ENCODE measurements at places on chromosomes 2 and 18.

DNA sequence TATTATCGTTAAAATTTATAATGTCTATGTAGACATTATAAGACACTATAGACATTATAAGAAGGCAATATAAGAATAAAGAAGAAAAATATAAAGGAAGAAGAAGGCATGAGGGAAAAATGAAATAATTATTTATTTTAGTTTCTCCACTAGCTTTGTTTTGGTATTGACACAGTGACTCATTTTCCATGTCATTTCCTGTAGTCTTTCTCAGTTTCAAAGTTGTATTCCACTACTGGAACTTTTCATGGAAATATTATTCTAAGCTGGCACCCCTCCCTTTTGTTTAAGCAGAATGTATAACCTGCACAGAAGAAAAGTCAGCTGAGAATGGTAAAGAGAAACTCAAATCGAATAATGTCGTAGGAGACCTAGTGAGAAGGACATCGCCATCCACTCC, 234.2 kb upstream of the NETO1 start:
- DNase-seq: no peak

- no peak for DNase-seq
Measured at GRCh38 chr18:13376298-13376840, 157.8 kb downstream of the LDLRAD4 start.

DNA sequence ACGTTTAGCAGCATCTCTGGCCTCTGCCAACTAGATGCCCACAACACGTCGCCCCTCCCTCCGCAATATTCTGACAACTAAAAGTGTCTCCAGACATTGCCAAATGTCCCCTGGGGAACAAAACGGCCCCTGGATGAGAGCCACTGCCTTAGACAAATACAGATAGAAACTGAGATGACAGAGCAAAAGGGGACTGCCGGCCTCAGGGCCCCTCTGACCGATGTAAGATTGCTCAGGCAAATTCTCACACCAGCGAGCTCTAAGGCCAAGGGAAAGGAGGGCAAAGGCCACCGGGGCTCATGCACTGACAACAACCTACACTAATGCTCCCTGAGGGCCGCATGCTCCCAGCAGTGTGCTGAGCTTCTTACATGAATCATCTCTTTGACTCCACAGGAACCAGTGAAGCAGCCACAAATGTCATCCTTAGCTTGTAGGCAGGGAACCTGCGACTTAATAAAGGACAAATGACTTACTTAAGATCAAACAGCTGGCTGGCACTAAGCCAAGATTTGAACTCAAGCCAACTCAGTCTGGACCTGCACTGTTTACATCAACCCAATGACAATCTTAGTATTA, 228.5 kb downstream of the TTC32 start:
- DNase-seq: no peak

GRCh38 chr2:197167608-197168314, 142.8 kb downstream of the ANKRD44 start:
- DNase-seq: no peak

- no peak for DNase-seq
Measured at GRCh38 chr2:148899638-148900318, 24.8 kb downstream of the KIF5C start.

- no peak for DNase-seq
Measured at GRCh38 chr2:241798631-241799521, 10.1 kb upstream of the NEU4 start.
